ENCODE measurements at places on chromosomes 4 and X. TPM values are rescaled to one million over a fixed set of nuclear protein-coding genes. Genes with fewer than 3 reads are reported as not detected.

ELMOD2 gene
- total RNA-seq, result 31.3 TPM

PRRG3 gene
- 1.0 TPM for total RNA-seq

SULT1E1 gene
- total RNA-seq, result not detected

LUZP4 gene
- not detected for total RNA-seq

CHRDL1 gene
- total RNA-seq, result 9.0 TPM

OGT gene
- 106 TPM for total RNA-seq

KLHL4 gene
- total RNA-seq, result 3.5 TPM

FSTL5 gene
- not detected for total RNA-seq

CENPVL2 gene
- total RNA-seq, result not detected

TSPAN5 gene
- 75.5 TPM for total RNA-seq

AMBN gene
- not detected for total RNA-seq

SLC10A3 gene
- 15.2 TPM for total RNA-seq

SPANXB1 gene
- total RNA-seq, result not detected

DMD gene
- total RNA-seq, result 4.1 TPM

GJB1 gene
- not detected for total RNA-seq

DIPK2B gene
- total RNA-seq, result not detected

TCP11X2 gene
- total RNA-seq, result not detected

GC gene
- not detected for total RNA-seq

VSIG1 gene
- not detected for total RNA-seq

RBM46 gene
- total RNA-seq, result not detected

RXFP1 gene
- total RNA-seq, result 1.3 TPM

Data from fibroblast of lung (primary cell).